ENCODE measurements at places on chromosomes 12 and 14.

DNA sequence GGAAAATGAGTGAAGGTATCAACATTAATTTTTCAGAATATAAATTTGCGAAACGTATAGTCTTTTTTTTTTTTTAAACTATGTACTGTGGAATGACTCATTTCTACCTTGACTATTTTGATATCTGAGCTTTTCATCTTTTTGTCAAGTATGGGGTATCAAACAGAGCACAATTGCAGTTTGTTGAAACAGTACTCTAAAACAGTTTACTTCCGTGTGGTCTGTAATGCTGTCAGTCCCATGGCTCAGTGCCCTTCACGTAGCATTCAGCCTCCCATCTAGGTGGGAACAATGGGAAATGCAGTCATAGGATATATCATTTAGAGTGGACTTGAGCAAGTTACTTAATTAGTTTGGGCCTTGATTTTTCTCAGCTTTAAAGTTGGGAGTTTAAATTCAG lies 139.5 kb downstream of the ERC1 start:
- DNase-seq, result no peak

- DNase-seq, result no peak
Observed at GRCh38 chr12:113643177-113643974, 171.7 kb upstream of the LHX5 start.

- DNase-seq, result no peak
Observed at GRCh38 chr12:115199831-115200230, 515.9 kb upstream of the TBX3 start.

DNA sequence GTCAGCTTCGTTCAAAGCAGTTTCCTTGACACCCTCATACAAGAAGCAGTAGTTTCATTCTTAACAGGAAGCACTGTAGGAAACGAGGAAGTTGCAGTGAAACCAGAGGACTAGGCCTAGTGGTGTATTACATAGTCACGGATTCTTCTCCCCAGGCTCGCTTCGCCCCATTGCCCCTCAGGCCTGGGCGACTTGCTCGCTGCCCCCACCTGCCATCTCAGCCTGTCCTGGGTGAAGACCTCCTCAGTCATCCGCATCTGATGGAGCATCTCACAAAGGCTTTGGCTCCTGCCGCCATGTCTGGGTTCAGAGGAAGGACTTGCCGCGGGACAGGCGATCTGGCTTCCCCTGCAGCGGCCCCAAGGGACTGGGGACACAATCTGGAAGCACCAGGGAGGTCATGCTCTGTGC lies 93.5 kb downstream of the LMNTD1 start:
- DNase-seq, result peak; percentile 61

DNA sequence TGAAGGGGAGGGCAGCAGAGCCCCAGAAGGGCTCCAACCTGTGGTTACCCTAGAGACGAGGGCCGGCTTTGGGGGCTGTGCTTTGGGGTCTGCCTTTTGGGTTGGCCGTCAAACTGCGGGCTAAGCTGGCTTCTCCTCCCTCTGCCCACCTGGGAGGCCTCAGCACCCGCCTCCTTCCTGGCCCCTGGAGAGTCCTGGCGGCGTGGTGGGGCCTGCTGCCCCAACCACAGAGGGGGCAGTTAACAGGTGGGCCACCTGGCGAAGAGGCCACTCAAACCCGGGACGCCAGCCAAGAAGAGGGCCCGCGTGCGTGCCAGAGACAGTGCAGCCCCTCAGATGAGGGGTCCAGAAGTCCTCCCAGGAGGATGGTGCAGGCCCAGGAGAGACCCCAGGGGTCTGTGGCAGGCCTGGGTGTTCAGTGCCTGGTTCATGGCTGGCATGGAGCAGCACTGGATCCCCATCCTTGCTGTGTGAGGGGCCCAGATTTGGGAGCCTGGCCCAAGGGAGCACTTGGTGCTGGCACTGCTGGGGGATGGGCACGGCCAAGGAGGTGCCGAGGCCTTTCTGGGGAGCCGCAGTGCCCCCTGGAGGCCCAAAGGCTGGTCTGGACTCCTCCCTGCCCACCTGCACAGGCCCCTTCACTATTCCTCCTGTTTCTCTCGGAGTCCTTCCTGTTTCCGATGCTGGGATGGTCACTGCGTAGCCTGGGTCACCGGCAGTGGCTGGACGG lies 48.8 kb downstream of the LRCOL1 start:
- DNase-seq, result no peak

DNA sequence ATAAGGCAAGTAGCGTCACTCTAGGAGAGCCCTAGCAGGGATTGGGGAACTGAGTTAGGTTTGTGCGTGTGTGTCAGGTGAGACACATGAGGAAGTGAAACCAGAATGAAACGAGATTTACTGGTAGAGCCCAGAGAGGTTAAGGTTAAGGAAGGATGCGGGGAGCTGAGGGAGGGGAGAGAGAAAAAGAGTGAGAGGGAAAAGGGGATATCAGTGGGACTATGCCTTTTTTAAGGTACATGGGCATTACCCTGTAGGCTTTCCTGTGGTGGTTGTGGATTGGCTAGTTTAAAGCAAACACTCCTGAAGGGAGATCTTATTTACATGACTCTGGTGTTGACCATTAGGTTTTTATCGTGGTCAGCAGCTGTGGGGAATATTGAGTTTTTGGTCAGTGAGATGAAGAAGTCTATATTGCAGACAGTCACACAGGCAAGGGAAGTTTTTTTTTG lies 13.9 kb downstream of the ZDHHC17 start:
- DNase-seq, result peak; percentile 15

DNA sequence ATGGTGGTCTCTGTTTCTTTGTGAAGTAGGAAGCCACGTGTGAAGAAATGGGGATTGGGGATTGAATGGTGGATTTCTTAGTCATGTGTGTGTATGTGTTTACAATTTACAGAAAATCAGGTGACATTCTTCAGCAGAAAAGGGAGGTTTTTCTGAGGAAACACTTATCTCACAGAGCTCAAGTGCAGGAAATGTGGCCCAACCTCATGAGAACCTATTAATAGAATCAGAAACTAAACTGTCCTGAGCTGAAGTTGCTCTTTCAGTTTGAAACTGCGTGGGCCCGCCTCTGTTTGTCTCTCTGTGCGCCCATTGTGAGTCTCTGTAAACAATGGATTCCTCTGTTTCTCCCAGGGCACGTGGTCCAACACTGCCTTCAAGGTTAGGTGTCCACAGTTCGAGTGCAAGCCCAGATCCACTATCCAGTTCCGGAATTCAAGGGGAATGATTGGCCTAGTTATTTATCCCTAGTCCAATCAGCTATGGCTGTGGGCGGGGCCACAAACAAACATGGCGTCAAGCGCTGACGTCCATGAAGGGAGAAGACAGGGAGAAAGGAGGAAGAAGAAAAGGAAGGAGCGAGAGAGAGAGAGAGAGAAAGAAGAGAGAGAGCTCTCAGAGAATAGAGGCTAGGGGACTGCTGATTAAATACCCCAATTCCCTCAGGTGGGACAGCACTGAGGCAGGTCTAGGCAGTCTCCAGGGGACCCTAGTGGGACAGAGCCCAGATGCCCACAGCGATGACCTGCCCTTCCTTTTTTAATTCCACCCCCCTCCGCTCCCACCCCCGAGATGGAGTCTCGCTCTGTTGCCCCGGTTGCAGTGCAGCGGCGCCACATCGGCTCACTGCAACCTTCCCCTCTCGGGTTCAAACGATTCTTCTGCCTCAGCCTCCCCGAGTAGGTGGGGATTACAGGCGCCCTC lies 31.4 kb upstream of the C12orf76 start:
- DNase-seq, result peak; percentile 90

DNA sequence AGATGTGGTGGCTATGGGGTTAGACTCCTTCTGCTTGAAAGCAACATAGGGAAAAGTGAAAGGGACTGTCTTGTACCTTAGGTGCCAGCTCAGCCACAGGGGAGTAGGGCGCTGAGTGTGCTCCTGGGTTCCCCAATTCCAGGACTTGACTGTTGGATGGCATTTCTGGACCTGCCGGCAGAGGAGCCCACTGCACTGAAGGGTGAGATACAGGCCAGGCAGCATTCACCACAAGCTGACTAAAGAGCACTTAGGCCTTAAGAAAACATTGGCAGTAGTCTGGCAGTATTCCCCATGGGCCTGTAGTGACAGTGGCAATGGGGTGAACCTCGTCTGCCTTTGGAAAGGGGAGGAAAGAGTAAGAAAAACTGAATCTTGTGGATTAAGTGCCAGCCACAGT lies 67.1 kb upstream of the TMTC2 start:
- no peak for DNase-seq

GRCh38 chr12:51897181-51897580 lies 9.3 kb downstream of the ANKRD33 start:
- no peak for DNase-seq

DNA sequence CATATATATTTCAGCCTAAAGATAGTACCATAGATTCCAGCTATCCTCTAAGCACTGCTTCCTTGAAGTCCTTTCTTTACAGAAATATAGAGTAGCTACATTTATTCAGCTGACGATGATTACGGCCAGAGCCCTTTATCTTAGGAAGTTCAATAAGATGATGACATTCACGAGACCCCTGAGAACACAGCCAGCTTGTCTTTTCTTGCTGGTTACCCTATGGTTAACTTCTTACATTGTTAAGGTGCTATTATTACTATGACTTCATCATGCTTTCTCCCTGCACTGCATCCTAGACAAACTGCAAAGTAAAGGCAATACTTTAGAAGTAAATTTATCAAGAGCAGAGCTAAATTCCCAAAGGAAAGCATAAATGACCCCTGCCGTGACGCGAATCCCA lies 214.4 kb upstream of the LRFN5 start:
- DNase-seq, result no peak

GRCh38 chr14:95667249-95667693 lies 19.0 kb upstream of the TCL1B start:
- no peak for DNase-seq

DNA sequence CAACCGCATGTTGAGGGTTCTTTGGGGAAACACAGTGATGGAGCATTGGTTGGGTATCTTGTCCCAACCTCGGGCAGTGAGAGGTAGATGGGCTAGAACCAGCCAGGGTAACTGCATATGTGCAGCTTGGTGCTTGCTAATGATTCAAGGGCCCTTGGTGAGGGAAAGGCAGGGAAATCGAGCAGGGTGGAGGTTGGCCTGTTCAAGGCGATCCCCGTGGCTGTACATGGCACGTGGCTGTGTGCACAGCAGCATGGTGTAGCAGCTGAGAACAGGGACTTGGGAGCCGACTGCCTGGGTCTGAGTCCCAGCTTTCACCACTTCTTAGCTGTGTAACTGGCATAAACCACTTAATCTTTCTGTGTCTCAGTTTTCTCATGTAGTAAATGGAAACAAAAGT lies 45.5 kb upstream of the OAS1 start:
- DNase-seq, result no peak

DNA sequence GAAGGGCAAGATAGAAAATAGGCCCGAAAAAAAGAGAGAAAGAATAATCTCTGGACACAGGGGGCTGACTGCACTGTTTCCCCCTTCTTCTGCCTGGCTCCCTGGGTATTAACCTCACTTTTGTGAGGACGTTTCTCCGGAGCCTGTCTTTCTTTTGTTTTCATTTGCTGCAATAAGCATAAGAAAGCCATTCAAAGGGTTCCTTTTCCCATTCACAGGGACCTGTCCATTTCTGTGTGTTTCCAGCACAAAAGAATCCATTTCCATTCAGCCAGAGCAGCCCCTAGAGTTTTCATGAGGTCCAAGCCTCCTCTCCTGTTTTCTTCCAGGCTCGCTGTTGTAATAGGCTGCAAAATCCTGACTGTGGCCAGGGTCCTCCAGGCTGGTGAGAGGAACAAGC lies 16.8 kb downstream of the PLXNC1 start:
- DNase-seq, result no peak

DNA sequence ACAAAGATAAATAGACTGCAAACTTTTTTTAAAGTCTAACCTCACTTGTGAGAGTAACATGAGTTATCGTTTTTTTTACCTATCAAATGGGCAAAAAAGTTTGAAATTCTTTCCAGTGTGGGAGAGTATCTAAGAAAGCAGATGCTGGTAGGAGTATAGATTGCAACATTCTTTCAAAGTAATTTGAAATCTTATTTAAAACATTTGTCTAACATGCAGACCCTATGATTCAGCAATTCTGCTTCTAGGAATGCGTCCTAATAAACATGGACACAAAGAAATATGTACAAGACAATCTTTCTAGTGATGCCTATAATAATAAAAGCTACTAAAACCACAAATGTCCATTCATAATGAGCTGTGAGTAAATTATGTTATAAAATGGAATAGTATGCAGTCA lies 110.4 kb upstream of the TMCC3 start:
- DNase-seq, result no peak

DNA sequence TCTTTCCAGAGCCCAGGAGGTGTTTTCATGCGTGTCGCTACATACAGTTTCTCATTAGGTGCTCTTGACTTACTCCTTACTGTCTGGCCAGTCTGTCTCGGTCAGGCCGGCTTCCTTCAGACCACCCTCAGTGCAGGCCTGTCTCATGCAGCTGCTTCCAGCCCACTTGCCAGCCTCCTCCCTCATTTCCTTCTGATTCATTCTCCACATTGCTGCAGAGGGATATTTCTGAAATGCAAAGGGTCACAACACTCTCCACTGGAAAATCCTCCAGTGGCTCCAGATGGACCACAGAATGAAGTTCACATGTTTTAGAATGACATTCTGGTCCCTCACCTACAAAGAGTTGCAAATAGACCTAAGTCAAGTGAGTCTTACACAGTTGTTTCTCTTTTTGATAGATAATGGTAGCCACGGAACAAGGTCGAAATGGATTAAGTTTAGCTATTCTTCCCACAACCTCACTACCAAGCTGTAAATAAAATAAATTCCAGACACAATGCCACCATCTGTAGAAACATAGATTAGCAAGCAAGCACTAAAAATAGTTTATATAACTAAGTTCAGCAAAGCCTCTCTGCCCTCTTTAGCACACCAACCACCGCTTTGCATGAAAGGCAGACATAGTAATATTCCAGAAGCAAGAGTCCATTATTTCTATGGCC lies 146.9 kb downstream of the ESR2 start:
- DNase-seq, result no peak

DNA sequence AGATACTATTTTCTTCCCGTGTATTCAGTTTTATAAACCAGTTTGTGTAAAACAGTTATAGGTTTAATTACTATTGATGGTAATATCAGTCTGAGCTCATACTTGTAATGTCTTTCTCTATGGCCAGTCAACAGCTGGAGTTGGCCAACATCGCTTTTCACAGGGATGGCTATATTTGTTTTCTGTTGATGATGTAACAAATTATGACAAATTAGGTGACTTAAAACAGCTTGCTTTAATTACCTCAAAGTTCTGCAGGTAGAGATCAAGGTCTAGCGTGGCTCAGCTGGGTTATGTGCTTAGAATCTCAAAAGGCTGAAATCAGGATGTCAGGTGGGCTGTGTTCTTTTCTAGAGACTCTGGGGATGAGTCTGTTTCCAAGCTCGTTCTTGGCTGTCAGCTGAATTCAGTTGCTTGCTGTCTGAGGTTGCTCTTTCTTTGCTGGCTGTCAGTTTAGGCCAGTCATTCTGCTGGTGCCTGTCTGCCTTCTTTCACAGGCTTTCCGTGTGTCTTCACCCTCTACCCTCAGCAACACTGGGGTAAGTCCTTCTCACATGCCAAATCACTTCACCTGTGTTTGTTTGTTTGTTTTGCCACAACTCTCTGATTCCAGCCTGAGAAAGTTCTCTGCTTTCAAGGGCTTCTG lies 370.2 kb upstream of the E2F7 start:
- no peak for DNase-seq

- no peak for DNase-seq
Observed at GRCh38 chr14:79167957-79168356, 997.8 kb downstream of the NRXN3 start.

All from suppressor macrophage treated with lipopolysaccharide for 4 hours (primary cell).